ENCODE measurements at places on chromosomes 5 and 9. TPM values are rescaled to one million over a fixed set of nuclear protein-coding genes. Genes with fewer than 3 reads are reported as not detected.

Gene PCDHGA12
- 2.1 TPM for total RNA-seq

Gene SIGMAR1
- 71.9 TPM for total RNA-seq

Gene SCGB3A2
- total RNA-seq, result not detected

Gene OGN
- total RNA-seq, result 3.9 TPM

Gene CCL27
- total RNA-seq, result 0.78 TPM

Gene PIP5K1B
- not detected for total RNA-seq

Gene SLIT3
- total RNA-seq, result 40.2 TPM

Gene ANKH
- total RNA-seq, result 44.6 TPM

Gene SOX30
- total RNA-seq, result not detected

Gene ACTBL2
- total RNA-seq, result not detected

DNA sequence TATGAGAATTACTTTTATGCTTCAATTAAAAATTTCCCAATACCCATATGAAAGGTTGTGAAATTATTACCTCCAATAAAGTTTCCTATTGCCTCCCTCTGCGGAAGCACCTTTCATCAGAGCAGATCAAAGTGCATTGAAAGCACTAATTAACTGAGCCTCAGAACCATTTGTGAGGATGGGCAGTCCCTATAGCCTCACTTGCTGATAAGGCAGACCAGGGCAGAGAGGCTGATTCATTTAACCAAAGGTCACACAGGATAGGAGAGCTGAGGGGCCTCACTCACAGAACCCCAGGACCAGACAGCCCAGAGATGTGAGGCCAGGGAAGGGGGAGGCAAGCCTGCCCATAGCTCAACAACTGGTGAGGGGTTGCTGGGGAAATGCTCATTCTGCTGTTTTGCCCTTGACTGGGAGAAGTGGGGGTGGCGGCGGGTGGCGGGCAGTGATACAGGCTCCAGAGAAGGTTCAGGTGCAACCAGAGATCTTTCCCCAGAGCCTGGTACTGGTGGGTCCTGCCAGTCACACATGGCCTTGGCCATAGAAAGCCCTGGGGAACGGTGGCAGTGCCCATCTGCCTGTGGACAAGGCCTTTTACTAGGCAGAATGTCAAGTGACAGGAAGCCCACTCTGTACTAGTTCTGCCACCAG, 57.9 kb downstream of the MACROH2A1 start:
- DNase-seq, result no peak

GRCh38 chr5:89951876-89952275, 457.7 kb downstream of the CETN3 start:
- DNase-seq, result no peak

- DNase-seq, result no peak
These were observed 5.3 kb upstream of the HAUS6 start for GRCh38 chr9:19108038-19108437.

- DNase-seq, result no peak
These were observed 37.8 kb upstream of the KIF2A start for GRCh38 chr5:62268234-62268633.

DNA sequence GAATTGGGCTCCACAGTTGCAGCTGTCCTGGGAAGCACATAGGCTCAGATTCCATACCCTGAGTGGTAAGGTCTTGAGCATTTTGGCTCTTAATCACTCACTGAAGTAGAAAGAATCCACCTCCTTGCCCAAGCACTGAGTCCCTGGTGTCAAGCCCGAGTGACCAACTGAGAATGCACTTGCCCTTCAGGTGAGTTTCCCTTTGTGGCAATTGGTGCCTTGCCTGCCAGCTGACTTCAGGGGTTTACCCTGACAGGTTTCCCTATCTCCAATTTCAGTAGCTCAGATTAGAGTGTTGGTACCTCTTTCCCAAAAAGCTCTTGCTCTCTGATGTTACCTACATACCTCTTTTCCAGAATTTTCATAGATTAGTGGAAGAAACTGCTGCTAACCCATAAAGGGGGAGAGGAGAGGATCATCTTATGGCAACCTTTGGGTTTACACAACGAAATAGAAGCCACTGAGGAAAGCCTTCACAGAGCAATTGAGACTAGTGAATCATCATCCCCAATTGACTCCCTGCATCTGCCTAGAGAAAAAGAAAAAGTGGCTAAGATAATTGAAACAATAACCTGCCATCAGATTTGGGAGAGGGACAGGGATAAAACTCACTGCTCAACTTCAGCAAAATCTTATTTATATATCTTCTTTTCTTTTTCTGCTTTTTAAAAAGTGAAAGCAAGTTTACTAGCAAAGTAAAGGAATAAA, 48.6 kb downstream of the CCL28 start:
- no peak for DNase-seq

- no peak for DNase-seq
These were observed 151.7 kb downstream of the PRELID2 start for GRCh38 chr5:145683431-145683830.

- DNase-seq, result no peak
These were observed 295.5 kb downstream of the ZSWIM6 start for GRCh38 chr5:61627531-61627930.

DNA sequence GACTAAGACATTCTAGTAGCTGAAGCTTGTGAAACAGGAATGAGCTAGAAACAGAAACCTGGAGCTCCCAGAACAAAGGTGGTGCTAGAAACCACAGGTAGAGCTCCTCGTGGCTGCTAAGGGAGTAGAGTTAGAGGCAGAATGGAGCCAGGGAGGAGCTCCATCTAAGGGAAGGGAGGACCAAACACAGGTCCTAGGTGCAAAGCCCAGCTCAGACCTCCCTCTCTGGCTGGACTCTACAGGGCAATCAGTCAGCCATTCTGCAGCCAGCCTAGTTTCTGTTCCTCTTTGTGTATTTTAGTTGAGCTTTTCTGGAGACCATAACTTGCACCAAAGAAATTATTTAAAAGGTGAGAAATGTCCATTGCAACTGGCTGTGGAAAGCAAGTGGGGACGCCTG, 70.4 kb downstream of the CRB2 start:
- DNase-seq, result no peak

- DNase-seq, result no peak
These were observed 27.3 kb upstream of the TDRD7 start for GRCh38 chr9:97384406-97385262.

- no peak for DNase-seq
These were observed 103.1 kb upstream of the SLC44A1 start for GRCh38 chr9:105141146-105141975.

DNA sequence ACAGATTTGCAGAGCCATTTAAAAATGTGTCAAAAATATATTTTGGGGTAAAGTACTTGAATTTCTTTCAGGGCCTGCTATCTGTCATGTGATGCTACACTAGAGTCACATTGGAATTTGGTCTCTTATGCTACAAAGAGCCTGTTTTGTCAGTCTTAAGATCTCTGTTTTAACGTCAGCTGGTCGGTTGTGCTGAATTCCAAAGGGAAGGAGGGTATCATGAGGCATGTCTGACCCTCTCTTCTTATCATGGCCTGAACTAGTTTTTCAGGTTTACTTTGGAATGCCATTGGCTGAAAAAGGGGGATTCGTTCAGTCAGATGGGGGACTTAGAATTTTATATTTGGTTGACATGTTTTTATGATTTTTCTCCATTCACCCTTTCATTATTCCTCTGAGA, 290.6 kb downstream of the CD180 start:
- DNase-seq, result no peak

DNA sequence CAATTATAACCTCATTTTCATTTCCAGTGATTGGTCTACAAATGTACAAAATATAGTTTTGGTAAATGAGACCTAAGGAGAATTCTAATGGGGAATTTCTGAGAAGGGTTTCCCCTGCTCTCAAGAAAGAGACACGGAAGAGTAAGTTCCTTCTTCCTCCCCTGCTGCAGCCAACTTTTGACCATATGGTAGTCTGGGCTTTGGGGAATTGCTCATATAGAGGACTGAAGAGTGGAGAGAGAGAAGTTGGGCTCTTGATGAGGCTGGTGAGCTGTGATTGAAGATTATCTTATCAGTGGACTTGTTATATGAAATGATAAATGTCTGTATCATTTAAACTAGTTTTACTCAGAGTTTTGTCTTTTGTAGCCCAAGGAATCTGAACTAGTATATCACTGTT, 4.3 kb upstream of the LNPEP start:
- DNase-seq, result no peak

DNA sequence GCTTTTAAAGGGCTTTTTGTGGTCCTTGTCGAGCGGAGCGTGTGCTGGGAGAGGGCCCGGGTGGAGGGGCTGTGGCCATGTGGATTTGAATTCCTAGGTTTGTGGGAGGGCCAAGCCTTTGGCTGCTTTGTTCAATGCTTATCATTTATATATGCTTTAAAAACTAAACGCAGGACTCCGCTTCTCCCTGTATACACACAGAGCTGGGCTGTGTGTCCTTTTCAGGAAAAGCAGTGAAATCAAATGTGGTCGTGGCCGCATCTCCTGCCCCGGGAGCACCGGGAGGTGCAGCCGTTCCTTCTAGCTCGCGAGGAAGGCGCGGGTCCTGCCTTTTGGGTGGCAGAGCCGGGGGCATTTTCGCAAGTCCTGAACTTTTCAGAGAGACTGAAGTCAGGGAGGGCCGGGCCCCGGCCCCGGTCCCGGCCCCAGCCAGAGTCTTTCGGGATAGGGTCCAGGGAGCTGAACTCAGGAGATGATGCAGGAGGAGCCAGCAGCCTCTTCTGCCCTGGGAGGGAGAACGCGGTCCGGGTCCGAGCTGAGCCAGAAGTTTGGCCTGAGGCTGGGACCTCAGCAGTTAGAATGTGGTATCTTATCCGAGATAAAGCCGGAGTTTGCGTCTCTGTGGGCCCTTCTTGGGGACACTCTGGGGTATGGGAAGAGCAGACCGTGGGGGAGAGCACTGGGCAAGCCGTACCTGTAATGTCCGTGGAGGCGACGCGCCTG, 158.8 kb downstream of the C9orf152 start:
- DNase-seq, result no peak

- DNase-seq, result no peak
These were observed 75.1 kb downstream of the GNAQ start for GRCh38 chr9:77956555-77956954.

- no peak for DNase-seq
These were observed at the start of gene PCDHGB2 for GRCh38 chr5:141359790-141360426. PCDHGB2 (plus strand) TSS chr5:141359994; CDS start chr5:141360136, 142 bp downstream.

GRCh38 chr5:156476678-156477077, 149.7 kb downstream of the SGCD start:
- no peak for DNase-seq

DNA sequence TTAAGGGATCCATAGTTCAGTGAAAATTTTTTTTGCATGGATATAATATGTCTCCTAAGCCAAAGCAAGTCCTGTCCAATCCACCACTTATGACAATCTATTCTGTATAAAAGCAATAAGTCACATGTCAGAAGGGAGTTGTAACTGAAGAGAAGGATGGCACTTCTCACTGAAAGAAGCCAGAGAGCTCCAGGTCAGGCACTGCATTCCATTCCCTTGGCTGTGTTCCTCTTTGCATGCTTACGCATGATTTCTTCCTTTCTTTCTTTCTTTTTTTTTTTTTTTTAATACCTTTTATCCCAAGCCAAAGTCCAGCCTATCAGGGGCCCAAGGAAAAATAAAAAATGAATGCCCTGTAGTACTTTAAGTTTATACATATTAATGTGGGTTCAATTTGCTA, 39.8 kb downstream of the MAMDC2 start:
- no peak for DNase-seq

- DNase-seq, result peak; percentile 90
These were observed 79.6 kb downstream of the PHAX start for GRCh38 chr5:126680191-126680817.

GRCh38 chr5:151328734-151329133, 18.6 kb downstream of the SLC36A2 start:
- DNase-seq, result peak; percentile 8

- DNase-seq, result no peak
These were observed 200.9 kb downstream of the MEF2C start for GRCh38 chr5:88682131-88682530.

- DNase-seq, result no peak
These were observed 17.1 kb downstream of the RFX3 start for GRCh38 chr9:3508521-3509291.

- DNase-seq, result no peak
These were observed 106.2 kb upstream of the TXNDC8 start for GRCh38 chr9:110443866-110444220.
